ENCODE measurements at places on chromosomes 6 and 20.

- DNase-seq = peak; percentile 2
Measured at GRCh38 chr6:42177514-42178364, 4.6 kb downstream of the GUCA1A start.

DNA sequence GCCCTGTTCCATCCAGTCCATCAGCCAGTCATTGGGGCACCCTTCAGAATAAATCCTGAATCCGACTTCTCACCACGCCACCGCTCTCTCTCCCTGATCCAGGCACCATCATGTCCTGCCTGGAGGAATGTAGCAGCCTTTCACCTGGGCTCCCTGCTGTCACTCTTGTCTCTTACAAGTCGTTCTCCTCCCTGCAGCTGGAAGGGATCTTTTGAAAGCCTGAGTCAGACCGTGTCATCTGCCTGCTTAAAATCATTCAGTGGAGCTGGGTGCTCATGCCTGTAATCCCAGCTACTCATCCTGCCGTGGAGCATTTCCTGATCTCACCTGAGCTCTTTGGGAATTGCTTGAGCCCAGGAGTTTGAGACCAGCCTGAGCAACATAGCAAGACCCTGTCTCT lies 19.2 kb upstream of the KCNG1 start:
- no peak for DNase-seq

DNA sequence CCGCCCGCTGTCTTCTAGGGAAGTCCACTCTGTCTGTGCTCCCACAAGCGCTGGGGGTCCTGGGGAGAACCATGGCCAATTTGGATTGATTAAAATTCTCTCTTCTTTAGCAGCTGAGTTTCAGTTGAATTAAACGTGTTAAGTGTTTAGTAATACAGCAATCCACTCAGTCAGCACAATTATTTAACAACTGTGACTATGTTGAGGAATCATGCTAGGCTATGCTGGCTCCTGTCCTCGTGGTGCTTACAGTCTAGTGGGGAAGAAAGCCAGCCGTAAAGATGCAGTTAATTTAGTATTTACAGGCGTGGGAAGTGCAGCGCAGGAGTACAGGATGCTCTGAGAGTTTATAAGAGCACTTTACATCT lies 88.9 kb upstream of the FOXP4 start:
- no peak for DNase-seq

DNA sequence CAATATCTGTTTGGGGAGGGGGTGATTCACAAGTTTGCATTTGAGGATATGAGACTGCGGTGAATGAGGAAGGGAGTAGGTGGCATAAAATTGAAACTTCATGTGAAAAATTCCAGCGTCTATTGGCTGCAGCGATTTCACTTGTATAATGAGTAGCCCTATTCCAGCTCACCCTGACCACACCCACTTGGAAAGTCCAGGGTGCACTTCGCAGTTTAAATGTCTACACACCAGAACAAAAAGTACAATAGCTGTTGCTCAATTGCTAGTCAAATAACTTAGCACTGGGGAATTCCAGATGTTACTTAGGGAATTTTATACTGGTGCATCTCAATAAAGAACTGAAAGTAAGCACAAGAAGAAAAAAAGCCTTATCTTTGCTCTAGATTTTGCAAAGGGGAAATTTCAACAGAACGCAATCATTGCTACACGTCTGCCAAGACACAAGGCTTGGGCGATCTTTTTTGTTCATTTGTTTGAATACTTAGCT lies 6.3 kb downstream of the TNFAIP3 start:
- peak; percentile 87 for DNase-seq

GRCh38 chr6:158041788-158042187 lies 60.1 kb downstream of the SYNJ2 start:
- DNase-seq = no peak

GRCh38 chr20:50400705-50401586 lies 109.2 kb upstream of the PTPN1 start:
- no peak for DNase-seq

DNA sequence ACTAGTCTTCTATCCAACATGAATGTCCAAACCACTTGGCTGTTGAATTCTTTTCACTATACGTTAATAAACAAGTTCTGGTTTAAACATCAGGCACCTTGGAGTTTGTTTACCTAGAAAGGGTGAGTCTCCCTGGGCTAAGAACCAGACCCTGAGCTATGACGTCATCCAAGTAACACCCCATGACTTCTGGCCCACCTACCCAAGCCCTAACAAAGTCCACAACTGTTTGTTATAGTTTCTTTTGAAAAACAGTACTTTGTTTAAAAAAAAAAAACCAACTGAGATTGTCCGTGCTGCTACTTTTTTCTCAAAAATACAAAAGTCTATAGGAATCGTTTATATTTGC lies 146.9 kb upstream of the BEND6 start:
- no peak for DNase-seq

DNA sequence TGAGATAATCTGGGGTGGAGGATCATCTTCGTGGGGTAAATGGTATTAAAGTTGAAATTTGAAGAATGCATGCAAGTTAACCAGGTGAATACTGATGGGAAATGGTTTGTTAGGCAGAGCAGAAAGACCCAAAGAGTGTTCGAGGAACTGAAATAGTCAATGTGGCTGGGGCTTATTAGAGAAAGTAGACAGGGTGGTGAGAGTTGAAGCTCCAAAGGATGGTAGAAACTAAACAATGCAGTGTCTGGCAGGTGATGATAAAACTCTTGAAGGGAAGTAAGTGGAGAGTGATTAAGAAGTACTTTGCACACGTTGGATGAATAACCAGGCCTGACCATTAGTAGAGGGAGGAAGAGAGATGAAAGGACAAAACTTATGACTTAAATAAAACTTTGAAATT lies 39.8 kb upstream of the CENPW start:
- no peak for DNase-seq

DNA sequence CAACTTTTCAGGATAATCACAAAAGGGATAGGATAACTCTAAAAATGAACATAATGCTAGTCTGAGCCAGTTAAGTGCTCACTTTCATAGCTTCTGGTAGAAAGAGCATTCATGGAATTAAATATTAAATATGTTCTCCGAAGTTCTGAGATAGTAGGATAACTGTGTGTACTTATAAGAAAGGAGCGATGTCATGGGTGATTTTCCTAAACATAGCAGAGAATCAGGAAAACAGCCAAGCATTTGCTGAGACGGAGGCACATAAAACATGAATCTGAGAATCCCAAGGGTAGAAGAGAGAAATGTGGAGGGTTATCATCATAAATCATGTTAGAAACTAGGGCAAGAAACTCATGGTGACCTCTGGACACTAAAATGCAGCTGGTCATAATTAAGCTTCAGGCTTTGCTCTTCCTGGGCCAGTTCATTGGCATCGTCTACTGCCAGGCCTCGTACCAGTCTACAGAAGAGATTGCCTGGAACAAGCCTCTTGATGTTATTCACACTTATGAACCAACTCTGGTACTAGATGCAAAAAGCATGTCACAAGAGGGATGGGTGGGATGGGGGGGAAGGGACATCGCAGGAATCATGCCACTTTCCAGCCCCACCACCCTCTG lies 436.6 kb downstream of the PRKN start:
- DNase-seq = no peak

DNA sequence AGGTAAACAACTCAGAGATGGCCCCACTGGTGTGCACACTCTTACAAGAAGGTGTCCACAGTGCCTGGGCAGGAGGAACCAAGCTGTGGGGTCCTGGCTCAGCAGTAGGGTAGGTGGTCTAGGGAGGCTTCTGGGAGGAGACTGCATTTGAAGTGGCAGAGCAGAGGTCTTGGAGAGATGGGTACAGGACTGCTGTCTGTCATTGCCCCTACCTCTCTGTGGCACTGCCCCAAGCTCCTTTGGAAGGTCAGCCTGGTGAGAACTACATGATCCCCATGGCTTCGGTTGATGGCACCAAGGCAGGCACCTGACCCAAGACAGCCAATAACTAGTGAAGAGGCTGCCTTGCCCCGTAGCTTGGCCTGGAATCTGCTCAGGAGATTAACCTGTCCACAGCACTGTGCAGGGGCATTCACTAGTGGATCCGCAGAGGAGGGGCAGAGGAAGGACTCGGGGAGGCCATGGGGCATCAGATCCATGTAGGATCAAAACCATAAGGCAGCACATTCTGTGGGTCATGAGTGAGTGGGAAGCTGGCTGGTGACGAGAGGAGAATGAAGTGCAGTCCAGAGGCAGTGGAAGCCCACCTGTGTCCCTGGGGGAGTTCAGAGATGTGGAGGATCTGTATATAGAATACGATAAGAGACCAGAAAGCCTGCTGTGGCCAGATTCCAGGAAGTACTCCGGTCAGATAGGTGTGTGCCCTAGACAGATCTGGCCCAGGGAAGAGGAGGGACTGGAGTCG lies 162.0 kb downstream of the GRM4 start:
- no peak for DNase-seq

DNA sequence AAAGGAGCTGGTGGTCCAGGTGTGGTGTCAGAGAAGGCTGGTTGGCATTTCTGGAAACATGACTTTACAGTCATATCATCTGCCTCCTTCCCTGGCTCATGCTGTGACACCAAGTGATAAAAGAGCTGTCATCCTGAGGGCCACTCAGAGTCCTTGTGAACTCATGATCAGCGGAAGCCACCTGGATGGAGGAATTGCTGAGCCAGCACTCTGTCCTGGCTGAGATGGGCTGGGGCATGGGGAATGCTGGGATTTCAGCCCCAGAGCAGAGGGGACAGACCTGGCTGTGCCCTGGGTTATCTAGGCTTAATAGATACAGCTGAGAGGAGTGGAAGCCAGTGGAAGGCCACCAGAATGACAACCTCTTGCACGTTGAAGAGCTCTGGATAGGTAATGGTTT lies 214.3 kb downstream of the DHX35 start:
- DNase-seq = no peak

- no peak for DNase-seq
Measured at GRCh38 chr20:57790176-57790575, 80.4 kb upstream of the PMEPA1 start.

GRCh38 chr6:160523223-160523622 lies 140.9 kb downstream of the LPA start:
- no peak for DNase-seq

DNA sequence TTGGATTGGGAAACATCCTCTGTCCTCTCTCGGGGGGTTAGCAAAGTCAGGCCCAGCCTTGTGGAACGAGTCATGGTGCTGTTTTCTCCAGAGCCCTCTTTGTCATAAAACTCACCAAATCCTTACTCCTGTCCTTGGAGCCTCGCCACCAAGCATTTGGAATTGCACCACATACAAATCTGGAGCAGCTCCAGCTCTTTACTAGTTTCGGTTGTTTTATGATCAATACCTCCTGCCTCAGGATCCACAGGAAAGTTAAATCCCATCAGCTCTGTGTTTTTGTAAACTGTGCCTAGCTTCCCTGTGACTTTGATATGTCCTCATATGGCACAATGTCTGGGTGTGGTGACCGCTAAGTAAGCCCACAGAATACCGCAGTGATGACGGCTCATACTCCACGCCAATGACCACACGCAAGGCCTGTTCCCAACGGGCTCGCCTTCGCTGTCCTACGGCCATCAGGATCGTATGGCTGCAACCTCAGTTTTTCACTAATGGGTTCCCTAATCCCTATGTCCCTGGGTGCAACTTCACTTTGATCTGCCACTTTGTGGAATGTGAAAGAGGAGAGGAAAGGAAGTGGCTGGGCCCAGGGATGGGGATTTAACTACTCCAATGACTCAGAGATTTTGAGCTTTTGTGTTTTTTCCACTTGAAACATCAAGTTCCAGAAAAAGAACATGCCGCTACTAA lies 111.3 kb upstream of the FOXQ1 start:
- no peak for DNase-seq

GRCh38 chr20:61912665-61913422 lies 152.8 kb downstream of the TAF4 start:
- DNase-seq = no peak

GRCh38 chr6:136169394-136170148 lies 80.5 kb downstream of the MTFR2 start:
- DNase-seq = no peak

DNA sequence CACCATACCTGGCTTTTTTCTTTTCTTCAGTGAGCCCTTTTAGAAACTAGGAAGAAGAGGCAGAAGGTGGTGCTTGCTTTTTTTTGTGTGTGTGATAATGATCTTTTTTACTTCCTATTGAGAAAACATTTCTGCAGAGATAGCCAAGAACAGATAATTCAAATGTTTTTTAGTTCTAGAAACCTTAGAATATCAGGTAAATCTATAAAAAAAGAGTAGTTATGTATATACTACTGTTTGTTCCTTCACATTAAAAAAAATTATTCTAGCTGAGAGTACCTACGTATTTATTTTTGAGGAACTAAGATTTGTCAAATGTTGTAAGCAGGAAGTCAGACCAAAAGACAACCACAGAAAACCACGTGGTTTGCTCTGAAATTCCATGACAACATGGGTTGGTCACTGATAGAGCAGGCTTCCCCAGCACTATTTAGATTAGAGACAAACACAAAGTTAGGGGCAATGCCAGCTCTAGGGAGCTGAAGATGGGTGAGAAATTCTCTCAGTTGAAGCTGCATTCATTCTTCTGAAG lies 12.8 kb downstream of the STK4 start:
- DNase-seq = peak; percentile 88

DNA sequence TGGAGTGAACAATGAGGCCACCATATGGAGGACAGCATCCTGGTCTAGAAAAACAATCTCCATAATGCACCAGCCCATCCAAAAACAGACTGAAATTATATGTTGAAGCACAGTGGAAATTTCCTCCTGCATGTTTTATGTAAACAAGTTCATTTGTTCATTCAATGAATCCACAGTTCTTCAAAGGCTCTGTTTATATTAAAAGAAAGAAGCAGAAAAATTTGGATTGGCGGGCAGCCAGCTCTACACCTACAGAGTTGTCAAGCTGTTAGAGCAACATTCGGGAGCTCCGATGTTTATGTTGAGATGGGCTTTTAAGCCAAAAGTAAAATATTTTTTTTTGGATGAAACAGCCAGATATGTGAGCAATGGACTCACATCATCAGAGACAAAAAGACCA lies 395.3 kb upstream of the SULF2 start:
- DNase-seq = no peak

GRCh38 chr6:127297502-127298070 lies 30.9 kb downstream of the RNF146 start:
- DNase-seq = no peak

DNA sequence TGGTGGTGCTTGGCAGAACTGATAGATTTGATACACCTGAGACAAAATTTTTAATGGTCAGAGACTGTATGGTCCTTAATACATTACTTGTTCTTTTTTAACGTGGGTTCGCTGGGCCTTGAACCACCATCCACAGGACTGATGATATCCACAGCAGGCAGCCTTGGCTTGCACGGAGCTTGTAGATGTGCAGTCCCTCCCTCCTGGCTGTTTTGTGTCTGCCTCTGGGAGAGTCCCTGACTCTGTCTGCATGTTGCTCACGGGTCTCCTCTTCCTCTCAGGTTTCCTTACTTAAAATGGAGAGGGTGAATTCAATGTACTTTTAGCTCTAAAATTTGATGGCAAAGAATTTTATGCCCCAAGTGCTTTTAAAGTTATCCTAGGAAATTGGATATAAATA lies 17.5 kb downstream of the KIF25 start:
- DNase-seq = no peak

GRCh38 chr20:38357653-38358207 lies 11.4 kb downstream of the LBP start:
- no peak for DNase-seq

- DNase-seq = no peak
Measured at GRCh38 chr6:137417396-137417795, 76.8 kb downstream of the OLIG3 start.

GRCh38 chr20:17708675-17709360 lies 9.1 kb downstream of the BANF2 start:
- no peak for DNase-seq

All from CD4-positive, alpha-beta T cell treated with Interleukin-1 beta for 1 hour (primary cell).